K562 (cell line): ENCODE measurements at places on chromosomes 12 and 14.
A peak's percentile ranks its signal among the peaks of the same experiment; 100 is the strongest.

DNA sequence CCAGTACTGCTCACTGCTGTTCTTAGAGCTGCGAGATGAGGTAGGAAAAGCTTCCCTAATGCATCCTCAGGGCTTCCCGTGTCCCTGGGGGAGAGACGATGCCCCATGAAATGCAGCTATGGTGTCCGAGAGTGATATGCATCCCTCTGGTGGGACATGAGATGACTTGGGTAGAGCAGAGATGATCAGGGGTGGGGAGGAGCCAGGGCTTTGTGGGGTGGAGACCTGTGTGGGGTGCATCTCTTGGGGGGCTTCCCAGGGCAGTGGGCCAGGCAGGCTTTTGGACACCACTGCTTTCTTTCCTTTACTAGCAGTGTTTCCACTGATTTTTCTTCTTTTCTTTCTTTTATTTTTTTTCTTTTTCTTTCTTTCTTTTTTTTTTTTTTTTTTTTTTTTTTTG lies 147.3 kb downstream of the ADGRD1 start:
- DNase-seq = no peak

- no peak for DNase-seq
Measured at GRCh38 chr12:4530160-4530559, 8.5 kb upstream of the RAD51AP1 start.

GRCh38 chr12:107163413-107163812 lies 70.1 kb upstream of the CRY1 start:
- no peak for DNase-seq

GRCh38 chr14:100296106-100296651 lies 10.1 kb downstream of the SLC25A29 start:
- DNase-seq = no peak

DNA sequence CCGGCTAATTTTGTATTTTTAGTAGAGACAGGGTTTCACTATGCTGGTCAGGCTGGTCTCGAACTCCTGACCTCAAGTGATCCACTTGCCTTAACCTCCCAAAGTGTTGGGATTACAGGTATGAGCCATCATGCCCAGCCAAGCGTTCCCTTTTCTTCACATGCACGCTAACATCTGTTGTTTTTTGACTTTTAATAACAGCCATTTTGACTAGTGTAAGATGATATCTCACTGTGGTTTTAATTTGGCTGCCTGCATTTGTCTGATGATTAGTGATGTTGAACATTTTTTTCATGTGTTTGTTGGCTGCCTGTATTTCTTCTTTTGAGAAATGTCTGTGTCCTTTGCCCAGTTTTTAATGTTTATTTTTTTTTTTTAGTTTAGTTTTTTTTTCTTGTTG lies 10.2 kb upstream of the YARS2 start:
- no peak for DNase-seq

DNA sequence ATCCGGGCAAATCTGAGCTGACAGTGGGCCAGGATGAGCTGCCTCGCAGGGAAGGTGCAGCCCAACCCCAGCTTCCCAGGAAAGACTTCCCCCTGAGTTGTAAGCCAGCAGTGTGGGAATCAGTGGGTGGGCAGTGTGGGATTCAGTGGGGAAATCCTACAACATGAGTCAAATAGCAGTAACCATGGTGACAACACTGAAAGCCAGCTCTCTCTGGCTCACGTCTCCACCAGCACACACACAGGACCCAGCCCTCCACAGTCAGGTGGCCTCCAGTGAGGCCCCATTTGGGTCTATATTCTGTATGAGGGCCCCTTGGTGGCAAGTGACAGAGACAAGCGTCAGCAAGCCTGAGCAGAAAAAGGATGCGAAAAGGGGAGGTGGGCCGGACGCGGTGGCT lies 6.0 kb upstream of the LGALS3 start:
- DNase-seq = no peak

- DNase-seq = no peak
Measured at GRCh38 chr12:125331342-125332052, 266.3 kb downstream of the AACS start.

GRCh38 chr12:124506145-124506831 lies 61.1 kb downstream of the NCOR2 start:
- DNase-seq = peak; percentile 71

DNA sequence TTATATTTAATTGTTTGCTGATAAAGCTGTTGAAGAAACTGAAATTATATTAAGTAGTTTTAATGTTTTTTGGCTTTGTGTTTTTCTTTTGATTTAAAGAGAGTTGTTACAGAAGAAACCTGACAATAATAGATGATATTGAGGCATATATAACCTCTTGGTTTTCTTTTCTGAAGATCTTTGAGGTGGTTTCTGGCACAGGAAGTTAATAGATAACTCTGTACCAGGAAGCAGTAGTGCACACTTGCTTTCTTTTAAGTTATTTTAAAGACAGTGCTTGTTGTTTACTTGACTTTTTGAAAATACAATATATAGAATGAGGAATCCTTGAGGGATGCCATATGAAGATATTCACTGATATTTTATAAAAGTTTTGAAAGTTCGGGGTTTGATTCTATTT lies 209.0 kb upstream of the FBXO33 start:
- no peak for DNase-seq

GRCh38 chr12:549476-550082 lies 89.8 kb downstream of the B4GALNT3 start:
- no peak for DNase-seq

DNA sequence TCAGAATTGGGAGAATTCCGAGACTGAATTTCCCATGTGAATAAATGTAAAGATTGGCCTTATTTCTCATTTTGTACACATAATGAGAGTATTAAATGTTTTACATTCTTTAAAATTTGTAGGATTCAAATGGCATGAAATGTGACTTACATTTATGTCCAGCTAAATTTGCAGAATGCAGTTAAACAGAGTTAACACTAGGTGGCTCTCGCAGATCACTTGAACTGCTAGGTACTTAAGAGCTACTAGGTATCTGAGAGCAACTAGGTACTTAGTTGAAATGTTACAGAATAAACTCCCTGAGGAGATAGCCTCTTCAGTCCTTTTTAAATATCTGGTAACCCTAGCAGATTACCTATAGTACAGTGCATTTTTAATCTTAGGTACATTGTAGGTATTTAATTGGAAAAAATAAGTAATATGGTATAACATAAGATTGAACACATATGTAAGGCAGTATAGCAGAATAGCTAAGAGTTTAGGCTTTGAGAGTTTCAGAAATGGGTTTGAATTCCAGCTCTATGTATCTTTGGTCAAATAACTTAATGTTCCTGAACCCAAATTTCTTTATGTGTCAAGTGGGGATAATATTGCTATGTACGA lies 73.8 kb downstream of the KIAA0586 start:
- peak; percentile 17 for DNase-seq

DNA sequence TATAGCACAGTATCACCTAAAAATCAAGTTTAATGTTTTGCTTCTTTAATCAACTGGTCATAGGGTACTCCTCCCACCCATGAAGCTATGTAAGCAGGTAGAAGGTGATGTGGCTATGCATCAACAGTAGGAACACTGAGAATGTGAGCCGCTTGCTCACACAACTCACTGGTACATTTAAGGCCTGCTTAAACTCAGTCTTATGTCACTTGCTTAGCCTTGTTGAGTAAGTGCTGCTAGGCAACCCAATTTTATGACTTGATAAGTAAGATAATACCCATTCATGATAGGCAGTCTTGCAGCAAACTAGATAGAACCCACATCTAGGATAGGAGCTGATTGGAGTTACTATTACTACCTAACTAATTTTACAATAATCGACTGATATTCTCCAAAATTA lies 70.0 kb upstream of the BMP4 start:
- no peak for DNase-seq

DNA sequence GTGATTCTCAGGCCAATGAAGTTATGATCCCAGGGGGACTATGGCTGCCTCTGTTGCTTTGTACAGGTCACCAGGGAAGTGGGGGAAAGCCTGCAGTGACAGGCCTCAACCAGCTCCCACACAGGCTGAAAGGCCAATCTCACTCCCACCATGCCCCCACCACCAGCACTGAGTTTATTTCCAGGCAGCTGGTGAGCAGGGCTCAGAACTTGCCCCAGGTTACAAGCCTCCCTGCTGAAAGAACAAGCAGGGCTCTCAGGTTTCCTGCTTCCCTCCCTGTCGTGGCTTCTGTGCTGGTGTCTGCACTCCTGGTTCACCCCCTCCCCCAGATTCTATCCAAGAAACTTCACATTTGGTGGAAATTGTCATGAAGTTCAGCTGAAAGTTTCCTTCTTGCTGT lies 260.3 kb downstream of the CCDC59 start:
- DNase-seq = no peak

- no peak for DNase-seq
Measured at GRCh38 chr14:100839681-100840111, 13.8 kb downstream of the MEG3 start.

DNA sequence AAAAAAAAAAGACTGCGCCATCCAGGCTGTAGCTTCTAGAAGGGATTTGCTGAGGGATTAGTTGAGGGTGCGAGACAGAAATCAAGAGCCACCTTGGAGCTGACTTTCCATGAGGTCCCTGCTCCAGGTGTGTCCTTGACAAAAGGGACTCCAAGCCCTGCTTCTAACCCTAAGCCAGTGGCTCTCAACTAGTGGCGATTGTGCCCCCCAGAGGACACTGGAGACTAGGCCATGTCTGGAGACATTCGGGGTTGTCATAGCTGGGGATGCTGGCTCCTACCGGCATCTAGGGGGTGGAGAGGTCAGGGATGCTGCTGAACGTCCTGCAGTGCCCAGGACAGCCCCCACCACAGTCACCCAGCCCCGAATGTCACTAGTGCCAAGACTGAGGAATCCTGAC lies 40.6 kb downstream of the SPRING1 start:
- DNase-seq = peak; percentile 48

DNA sequence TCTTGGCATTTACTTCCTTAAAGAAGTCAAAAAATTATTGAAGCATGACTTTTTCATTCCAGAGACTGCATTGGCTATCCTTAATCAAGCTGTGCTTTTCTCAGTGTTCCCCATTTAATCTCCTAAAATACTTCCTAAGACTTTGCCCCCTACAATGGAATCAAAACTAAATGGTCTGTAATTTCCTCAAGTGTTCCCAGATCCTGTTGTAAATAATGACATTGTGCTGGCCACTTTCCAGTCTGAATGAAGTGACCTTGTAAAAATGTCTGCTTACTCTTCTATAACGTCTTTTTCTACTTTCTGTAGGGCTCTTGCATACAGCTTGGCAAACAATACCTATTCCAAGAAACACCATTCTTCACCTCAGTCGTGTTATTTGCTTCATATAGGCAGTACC lies 45.3 kb upstream of the MBIP start:
- no peak for DNase-seq

DNA sequence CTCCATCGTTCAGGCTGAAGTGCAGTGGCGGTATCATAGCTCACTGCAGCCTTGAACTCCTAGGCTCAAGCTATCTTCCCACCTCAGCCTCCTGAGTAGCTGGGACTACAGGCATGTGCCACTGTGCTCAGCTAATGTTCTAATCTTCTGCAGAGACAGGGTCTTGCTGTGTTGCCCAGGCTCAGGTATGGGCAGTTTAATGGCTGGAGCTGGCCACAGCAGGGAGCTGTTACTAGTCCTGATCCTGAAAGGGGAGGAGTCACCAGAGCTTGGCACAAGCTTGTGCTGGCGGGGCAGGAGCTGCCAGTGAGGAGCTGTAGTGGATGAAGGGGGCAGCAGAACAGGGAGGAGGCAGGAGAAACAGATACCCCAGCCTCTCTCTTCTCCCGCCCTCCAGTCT lies 10.6 kb downstream of the TMEM120B start:
- no peak for DNase-seq

DNA sequence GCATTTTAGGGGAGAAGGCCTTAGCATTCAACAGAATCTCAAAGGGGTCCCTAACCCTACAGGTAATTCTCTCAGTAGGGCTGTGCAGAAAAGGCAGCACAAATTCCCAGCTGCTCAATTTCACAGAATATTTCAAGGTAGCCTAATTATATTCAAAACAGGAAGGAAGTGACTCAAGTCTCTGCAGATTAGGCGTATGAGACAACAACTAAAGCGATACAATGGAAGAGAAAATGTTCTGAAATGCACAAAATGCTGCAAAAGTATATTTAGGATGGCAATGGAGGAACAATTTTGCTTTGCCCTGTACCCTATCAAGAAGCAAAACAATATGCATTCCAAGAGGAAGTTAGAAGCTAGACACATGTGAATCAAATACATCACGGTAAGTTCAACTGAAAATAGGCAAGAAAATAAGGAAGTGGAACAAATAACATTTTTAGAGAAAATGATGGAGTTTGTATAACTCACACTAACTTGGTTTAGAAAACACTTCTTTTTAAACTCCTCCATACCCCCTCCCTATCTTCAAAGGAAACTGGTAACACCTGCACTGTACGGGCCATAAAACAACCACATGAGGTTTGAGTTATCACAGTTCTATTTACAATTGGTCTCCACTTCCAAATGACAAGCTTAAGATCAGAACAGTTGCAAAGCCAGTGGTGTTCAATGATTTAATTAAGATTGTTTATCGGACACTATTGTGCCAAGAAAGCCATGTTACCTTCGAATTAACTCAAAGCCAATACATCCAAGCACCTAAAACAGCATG lies 1.6 kb downstream of the GIT2 start:
- DNase-seq = no peak

GRCh38 chr12:43805149-43805859 lies 813 bp downstream of the TWF1 start:
- DNase-seq = peak; percentile 27

DNA sequence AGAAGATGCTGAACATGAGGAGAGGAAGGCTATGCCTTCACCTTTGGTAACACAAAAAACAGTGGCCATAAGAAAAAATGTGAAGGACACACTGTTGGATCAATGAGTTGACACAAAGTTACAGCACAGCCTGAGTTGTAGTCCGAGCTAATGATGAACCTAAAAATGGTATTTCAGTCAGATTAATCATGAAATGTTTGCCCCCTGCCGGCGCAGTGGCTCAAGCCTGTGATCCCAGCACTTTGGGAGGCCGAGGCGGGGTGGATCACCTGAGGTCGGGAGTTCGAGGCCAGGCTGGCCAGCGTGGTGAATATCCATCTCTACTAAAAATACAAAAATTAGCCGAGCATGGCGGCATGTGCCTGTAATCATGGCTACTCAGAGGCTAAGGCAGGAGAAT lies 1.3 kb upstream of the CAPRIN2 start:
- DNase-seq = no peak

DNA sequence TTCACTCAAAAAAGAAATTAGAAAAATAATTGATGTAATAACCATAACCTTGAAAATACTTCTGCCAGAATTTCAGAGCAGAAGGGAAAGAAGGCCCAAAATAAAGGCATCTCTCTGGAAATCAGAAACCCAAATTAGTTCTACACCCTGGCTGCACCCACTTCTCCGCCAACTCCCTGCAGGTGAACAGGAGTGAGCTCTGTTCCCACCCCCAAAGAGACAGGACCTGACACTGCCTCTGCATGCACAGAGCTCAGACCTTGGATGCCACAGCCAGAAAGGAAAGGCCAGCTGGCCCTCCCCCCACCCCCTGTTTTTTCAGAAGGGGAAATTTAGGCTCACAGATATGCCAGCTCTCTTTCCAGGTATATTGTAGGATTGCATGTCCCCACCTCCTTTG lies 228.2 kb downstream of the BCL11B start:
- DNase-seq = no peak
